Activated naive CD8-positive, alpha-beta T cell treated with anti-CD3 and anti-CD28 coated beads, Interleukin-2, amount 50 U/mL, for 16 hours (primary cell): ENCODE measurements at places on chromosomes 6 and 20.

DNA sequence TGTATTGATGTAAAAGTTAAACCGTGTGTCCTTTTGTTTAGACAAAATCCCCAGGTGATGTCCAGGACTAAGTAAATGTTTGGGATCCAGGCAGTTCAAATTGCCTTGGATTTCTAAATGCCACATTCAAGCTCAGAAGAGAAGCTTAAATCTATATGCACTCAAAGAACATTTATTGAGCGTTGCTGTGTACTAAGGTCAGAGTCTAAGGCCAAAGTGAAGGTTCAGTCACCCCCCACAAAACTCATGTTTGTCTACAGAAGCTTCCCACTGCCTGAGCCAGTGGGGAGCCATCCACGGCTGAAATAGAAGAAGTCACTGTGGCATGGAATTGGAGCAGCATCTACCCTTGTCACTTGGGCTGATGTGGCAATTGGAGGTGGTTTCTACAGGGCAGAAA is 70.7 kb upstream of the INSM1 start:
- no peak for DNase-seq

DNA sequence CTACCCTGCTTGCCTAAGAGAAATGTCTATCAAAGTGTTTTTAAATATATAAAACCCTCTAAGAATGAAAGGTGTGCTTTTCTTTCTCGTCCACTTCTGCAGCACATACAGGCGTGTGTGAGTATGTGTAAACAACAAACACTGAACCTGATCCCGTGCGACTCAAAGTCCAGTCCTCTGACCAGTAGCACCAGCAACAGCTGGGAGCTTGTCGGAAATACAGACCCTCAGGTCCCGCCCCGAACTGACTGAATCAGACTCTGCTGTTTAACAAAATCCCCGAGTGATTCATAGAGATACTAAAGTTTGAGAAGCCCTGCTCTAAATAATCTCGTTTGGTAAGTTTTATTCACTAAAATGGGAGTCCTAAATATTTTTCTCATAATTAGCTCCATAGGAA is 208.0 kb upstream of the KCNQ5 start:
- no peak for DNase-seq

- DNase-seq = no peak
These were observed 27.2 kb upstream of the EFHC1 start for GRCh38 chr6:52392944-52393343.

DNA sequence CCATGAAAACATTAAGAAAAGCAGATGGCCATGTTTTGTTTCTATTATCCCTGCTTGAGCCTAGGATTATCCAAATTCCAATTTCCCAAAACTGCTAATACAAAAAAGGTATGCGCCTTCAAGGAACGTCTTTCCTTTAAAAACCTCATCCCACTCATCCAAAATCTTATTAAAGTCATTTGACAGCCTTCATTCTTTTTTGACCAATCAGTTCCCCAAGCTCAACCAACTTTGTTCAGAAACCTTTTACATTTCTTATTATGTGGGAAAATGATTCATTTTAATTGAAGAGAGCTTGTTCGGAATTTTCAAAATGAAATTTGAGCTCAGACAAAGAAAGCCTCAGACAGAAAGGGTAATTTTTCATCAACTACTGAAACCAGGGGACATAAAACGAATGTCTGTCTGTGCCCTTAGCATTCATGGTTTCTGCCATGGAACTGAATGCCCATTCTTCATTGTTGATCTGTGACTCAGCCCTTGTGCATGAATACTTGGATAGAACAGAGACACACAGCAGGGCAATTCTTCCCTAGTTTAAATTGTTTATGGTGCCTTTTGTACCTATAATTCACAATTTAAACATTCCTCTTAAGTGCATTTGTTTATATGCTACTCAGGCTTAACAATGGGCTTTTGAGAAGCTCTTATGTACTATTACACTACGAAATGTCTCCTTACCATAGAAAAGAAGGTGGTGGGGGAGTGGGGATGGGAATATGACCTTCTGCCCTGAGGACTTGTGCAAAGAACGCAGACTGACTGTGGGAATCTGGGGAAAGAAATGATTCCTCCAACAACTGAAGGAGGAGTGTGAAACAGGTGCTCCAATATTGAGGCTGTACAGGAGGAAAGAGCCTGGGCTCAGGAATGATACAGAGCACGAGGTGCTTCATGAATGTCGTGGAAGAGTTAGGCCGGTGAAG is 49.8 kb upstream of the ERVFRD-1 start:
- no peak for DNase-seq

- no peak for DNase-seq
These were observed 82.0 kb downstream of the PTPRK start for GRCh38 chr6:128438393-128438792.

- DNase-seq = no peak
These were observed 170.2 kb upstream of the ZNF217 start for GRCh38 chr20:53763707-53764414.

GRCh38 chr20:62132421-62132820 is 10.1 kb downstream of the LSM14B start:
- DNase-seq = no peak

DNA sequence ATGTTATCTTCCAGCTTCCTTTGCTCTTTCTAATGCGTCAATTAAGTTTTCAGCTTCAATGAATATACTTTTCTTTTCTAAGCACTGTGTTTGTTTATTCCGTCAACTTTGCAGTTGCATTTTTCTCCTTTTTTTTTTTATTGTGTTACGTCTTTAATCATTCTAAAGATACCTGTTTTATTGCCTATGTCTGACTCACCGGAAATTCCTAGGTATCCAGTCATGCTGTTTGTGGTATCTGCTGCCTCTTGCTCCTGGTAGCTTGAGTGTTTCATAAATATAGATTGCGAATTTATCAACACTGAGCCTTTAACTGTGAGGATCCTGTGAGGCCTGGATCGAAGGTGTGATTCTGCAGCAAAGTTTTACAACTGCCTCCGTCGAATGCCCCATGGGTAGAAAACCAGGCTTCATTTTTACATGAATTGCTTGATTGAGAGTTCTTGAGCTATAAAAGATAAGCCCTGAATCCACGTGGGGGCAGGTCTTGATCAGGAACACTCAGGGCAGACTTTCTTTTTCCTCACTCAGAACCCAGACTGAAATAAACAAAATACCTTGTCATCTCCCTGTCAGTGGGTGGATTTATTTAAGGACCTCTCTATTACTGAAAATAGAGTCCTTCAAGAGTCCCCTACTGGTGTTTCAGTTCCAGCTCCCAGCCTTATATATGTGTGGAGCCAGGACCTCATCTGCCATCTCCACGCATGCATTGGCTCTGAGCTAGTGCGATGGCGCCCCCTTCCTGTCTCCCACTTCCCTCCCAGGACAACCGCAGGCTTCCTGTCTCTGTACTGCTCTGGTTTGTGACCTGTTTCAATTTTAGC is 60.1 kb upstream of the LRRC1 start:
- no peak for DNase-seq

DNA sequence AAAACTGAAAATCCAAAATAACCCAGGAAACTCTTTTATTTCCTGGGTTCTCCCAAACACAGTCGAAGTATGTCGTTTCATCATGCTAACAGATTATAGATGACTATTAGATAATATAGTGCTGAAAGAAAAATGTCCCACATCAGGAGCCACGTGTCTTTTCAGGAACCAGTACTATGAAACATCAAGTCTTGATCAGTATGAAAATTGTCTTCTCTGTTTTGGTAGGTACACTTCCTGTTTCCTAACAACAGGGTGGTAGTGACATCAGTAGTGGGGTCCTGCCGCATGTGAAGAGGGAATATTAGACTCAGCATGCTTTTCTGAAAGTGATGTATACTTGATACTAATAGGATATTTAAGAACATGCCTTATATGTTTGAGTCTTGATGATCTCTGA is 136.7 kb downstream of the HIVEP1 start:
- no peak for DNase-seq

GRCh38 chr6:35173044-35173426 is 31.9 kb upstream of the TCP11 start:
- DNase-seq = no peak

DNA sequence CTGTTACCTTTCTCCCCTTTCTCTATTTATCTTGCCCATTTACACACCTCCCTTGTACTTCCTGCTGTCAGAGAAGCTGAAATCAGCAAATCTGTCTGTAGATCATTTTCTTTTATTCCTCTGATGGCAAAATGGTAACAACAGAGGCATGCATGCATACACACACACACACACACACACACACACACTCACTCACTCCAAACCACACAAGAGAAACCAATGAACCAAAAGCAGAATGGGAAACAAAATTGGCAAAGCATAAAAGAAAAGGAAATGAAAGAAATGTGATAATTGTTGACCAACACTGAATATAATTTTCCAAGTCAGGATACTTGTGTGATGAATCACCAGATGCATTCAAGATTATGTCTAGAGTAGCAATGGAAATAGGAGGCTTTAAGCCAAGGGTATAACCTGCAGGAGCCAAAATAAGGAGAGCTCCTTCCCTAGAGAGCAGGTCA is 172.4 kb downstream of the PLCB4 start:
- no peak for DNase-seq

GRCh38 chr6:170361335-170361734 is 54.8 kb downstream of the FAM120B start:
- DNase-seq = no peak

- no peak for DNase-seq
These were observed 112.6 kb downstream of the SLC16A10 start for GRCh38 chr6:111199935-111200334.

- DNase-seq = no peak
These were observed 66.3 kb downstream of the SLX4IP start for GRCh38 chr20:10501402-10501801.

DNA sequence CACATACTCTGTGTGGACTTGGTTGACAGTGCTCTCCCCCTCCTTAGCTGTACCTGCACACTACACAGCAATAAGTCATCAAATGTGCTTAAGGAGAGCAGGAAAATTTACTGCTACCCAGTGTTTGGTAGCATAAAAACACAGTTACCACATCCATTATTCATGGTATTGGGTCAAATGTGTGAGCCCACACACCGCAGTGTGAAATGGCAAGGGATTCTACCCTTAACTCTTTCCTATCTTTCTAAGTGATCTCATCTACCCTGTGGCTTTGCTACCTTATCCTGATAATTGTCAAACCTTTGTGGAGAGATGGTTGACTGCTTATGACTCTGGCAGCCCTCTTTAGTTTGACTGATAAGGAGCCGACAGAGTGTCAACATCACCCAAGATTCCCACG is 47.6 kb downstream of the STX11 start:
- DNase-seq = no peak

GRCh38 chr6:88105741-88106340 is 58.2 kb downstream of the SPACA1 start:
- no peak for DNase-seq

DNA sequence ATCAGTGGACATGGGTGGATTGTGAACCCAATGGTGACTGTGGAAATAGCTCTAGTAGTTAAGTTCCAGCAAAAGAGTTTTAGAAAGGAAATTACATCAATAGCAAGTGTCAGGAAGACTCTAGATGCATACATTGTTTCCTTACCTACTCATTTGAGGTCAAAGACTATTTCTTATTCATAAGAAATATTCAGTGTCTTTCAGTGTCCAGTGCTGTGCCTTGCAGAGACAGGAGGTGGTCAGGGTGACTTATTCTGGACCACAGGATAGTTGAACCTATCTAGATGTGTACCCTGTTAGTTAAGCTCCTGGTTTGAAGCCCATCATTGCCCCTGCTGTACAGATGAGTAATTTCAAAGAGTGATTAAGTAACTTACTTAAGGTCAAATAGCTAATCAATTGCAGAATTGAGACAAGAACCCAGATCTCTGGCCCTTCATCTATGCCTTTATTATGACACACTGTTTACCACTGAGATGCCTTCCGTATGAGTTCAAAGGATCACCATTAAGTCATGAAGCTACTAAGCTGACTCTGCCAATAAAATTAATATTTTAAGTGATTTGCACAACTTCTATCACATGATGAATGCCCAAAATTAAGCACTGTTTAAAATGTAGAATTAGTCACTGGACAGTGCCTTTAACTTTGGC is 136.1 kb downstream of the PDSS2 start:
- DNase-seq = no peak

DNA sequence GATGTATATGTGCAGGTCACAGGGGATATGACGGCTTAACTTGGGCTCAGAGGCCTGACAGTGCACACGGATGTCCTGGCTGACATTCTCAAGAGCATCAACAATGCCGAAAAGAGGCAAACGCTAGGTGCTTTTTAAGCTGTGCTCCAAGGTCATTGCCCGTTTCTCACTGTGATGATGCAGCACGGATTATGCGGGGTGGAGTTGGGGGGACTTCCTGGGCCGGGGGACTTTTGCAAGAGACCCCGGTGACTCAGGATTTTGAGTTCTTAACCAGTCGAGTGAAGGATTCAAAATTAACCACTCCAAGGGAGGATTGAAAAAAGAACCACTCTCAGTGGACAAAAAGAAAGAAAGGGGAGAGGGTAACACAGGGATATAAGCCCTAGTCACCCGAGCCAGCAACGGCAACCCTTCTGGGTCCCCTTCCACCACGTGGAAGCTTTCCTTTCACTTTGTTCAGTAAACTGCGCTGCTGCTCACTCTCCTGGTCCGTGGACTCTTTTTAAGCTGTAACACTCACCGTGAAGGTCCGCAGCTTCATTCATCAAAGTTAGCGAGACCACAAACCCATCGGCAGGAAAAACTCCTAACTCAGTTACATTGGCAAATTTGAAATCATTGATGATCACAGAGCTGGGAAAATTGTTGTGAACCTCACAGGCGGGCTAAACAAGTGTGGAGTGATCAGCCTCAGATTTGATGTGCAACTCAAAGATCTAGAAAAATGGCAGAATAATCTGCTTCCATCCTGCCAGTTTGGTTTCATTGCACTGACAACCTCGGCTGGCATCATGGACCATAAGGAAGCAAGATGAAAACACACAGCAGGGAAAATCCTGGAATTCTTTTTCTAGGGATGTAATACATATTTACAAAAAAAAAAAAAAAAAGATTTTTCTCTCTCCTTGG is 199.3 kb downstream of the ARID1B start:
- no peak for DNase-seq

DNA sequence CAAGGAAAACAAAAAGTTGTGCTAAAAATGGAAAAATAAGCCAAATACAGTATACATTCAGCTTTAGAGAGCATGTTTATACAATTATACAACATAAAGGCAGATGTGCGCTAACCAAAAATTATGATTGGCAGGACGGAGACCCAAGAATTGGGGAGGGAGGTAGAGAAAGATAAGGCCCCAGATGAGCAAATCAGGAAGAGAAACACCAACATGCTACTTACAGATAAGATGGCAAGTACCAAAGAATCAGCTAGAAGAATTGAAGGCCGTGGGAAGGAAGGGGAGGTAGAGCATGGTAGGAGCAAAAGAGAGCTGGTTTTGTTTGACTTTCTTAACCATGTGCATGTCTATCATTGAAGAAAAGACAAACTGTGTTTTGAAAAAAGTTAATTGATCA is 45.4 kb downstream of the PRND start:
- no peak for DNase-seq

GRCh38 chr20:38296433-38296832 is 7.5 kb upstream of the BPI start:
- no peak for DNase-seq

DNA sequence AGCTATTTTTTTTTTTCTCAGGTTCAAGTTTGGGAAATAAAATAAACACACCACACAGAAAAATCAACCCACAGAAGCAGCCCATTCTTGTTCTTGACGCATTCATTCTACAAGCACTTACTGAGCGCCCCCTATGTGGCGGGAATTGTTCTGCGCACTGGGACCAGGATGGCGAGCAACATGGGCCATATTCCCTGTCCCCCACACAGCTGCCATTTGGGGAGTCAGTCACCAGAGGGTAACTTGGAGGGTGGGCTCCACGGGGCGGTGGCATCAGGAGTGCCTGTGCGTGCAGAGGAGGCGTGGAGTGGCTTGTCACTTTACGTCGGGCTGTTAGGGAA is 185.0 kb upstream of the PDE10A start:
- DNase-seq = no peak
